ENCODE measurements at places on chromosomes 4 and X.
A peak's percentile ranks its signal among the peaks of the same experiment; 100 is the strongest.

GRCh38 chr4:15054541-15054940 is 52.3 kb downstream of the CPEB2 start:
- no peak for DNase-seq

GRCh38 chrX:32530802-32531403 is 680.4 kb downstream of the DMD start:
- no peak for DNase-seq

DNA sequence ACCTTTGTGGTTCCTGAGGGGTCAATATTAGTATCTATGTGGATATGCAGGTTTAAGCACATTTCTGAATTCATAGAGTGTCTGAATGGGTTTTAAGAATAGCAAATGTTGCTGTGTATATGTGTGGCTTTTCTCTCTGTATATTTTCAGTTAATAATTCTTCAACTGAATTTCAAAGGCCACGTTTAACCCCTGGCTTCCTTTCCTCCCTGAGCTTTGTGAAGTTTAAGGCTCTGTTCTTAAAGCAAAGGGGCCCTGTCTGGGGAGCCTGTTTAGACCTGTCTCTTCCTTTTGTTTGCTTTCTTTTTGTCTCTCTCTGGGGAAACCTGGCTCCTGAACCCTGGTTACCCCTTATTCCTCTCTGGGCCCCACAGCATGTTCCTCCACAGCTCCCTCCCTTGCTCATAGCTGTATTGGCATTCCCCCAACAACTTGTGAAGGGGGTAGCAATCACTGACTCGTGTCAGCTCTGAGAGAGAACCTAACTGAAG is 139.1 kb downstream of the COL4A6 start:
- DNase-seq = no peak

DNA sequence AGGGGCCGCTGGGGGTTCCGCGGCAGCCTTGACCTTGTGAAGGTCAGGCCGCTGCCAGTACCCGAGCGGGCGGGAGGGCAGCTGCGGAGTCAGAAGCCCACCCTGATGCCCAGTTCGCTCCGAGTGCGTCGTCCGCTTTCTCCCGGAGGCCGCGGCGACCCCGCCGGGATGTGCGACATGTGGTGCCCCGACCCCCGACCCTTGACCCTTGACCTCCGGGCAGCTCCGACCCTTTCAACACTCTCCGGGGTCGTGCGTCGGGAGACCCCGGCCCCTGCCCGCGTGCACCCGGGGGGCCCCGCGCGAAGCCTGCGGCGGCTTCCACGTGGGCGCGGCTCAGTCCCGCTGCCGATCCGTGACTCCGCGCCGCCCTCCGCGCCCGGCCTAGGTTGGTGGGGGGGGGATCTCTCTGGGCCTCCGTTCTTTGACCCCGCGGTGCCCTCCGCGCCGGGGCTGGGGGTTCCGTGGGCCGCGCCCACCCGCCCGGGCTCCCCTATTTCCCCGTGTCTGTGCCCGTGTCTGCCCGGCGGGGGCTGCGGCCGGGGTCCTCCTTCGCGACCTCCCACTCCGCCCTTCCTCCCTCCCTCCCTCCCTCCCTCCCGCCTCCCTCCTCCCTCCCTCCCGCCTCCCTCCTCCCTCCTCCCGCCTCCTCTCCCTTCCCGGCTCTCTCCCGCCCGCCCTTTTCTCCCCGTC is 609 bp upstream of the SLC25A6 start:
- no peak for DNase-seq

- DNase-seq = no peak
Measured at GRCh38 chr4:17092736-17093437, 194.4 kb upstream of the LDB2 start.

DNA sequence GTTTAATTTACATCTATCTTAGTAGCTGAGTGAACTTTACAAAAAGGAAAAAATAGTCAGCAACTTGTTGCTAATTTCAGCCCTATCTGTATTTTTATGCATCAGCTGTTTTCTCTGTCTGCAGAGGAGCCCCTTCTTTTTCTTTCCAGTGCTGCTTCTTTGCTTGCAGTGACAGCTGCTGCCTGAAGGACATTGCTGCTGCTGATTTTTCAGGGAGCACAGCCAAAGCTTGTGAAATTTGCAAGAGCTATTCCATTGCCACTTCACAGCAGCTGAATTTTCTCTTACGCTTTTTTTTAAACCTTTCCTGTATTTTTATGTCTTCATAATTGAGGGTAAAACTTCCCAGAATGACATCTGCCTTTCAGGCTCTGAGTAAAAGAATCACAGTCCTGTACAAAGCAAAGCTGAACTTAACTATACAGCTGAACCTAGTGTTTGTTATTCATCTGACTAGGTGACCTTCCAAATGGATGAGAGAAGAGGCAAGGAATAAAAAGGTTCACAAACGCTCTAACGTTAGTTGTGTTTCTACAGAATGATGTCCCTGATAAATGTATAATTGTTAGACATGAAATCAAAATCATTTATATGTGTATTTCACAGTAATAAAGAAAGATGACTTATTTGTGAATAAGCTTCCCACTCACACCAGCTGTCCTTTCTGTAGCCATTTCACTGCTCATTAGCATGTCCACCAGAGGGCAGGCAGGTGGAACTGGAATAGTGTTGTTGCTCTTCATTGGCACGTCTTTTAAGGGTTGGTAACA is 541.4 kb downstream of the ADGRL3 start:
- no peak for DNase-seq

DNA sequence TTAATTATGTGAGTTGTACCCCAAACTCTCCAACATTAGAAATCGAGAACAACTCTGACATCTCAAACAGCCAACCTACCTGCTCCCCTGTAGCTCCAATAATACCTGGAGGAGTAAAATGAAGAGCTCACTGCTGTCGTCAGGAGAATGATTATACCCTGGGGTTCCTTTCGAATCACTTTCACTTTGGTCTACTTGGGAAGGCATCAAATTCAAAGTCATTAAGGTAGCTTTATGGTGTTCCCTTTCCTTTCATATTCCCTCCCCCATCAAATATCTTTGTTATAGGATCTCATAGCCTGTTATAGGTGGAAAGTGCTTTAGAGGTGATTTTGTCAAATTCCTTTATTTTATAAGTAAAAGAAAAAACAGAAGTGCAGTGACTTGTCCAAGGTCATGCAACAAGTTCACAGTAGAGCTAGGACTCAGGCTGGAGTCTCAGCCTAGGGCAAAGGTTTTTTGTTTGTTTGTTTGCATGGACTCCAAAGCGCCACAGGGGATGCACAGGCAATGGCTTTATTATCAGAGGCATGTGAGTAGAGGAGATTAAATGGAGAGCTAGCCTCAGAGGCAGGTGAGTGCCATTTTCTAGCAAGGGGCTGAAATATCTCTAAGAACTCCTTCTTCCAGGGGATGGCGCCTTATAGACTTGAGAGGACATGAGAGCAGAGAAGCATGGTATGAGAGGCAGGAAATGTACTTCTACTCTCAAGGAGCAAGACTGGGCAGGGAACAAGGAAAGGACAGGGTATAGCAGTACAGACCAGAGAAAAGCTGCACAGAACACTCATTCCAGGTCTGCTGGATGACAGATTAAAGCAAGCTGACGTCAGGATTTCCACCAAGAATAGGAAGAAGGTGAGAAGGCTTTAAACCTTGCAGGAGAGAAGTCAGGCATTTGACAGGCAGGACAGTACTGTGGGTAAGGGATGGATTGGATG is 262.1 kb upstream of the GPC4 start:
- DNase-seq = no peak

DNA sequence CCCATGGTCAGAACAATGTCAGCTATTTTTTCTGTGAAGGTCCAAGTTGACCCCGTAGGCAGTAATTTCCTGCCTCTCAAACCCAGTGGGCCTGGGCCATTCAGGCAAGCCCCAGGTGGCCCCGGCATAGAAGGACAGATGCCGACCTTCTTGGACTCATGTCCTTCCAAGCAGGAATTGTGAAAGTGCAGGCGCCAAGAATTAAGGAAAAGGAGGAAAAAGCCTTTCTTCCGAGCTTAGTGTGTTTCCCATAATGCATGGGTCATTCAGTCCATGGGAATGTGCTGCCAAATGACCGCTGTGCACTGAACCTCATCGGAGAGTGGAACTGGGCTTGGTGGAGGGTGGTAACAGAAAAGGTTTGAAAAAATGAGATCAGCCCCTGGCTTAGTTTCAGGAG is 196.5 kb upstream of the HS3ST1 start:
- no peak for DNase-seq

DNA sequence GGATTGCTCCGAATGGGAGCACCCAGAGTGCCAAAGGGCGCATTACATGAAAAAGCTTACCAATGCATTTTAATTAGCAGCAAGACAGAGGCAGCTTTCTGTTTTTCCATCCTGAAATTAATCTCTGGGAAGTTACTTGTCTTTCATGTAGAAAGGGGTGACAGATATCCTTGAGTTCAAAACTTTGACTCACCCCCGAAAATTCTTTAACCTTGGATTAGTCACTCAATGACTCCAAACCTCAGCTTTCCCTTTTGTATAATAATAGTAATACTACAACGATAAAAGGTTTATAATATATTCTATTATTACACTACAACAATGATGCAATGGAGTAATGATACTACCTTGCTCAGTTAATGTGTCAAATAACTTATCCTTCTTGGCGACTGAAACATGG is 126.3 kb downstream of the ADAMTS3 start:
- DNase-seq = no peak

DNA sequence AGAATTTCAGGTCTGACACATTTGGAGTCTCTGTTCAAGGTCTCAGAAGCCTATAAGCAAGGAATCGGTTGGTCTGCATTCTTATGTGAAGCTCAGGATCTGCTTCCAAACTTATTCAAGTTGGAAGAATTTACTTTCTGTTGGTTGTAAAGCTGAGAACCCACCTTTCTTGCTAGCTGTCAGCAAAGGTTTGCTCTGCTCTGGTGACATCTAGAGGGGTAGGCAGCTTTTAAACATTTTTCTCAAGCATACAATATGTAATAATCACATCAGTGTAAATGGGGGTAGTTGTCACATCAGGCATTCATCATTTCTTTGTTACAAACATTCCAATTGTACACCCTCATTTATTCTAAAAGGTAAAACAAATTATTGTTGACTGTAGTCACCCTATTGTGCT is 935.2 kb downstream of the TRAM1L1 start:
- no peak for DNase-seq

GRCh38 chr4:71604785-71605184 is 179.1 kb downstream of the GC start:
- no peak for DNase-seq

DNA sequence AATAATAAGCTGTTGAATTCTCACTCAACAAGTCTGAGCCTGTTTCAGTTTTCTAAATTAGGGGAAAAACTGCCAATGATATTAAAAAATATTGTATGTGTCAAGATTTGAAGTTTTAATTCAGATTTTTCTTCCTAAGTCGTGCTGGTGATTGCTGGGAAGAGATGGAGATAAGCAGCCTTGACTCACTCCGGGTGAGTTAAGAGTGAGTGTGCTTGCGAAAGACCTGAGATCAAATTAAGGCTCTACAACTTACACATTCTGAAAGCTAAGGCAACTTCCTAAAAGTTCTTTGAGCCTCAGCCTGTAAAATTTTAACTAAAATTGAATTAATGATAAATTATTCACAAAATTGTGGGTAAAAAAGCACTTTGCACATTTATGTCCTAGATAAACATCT is 1441.2 kb downstream of the PCDH7 start:
- DNase-seq = no peak

DNA sequence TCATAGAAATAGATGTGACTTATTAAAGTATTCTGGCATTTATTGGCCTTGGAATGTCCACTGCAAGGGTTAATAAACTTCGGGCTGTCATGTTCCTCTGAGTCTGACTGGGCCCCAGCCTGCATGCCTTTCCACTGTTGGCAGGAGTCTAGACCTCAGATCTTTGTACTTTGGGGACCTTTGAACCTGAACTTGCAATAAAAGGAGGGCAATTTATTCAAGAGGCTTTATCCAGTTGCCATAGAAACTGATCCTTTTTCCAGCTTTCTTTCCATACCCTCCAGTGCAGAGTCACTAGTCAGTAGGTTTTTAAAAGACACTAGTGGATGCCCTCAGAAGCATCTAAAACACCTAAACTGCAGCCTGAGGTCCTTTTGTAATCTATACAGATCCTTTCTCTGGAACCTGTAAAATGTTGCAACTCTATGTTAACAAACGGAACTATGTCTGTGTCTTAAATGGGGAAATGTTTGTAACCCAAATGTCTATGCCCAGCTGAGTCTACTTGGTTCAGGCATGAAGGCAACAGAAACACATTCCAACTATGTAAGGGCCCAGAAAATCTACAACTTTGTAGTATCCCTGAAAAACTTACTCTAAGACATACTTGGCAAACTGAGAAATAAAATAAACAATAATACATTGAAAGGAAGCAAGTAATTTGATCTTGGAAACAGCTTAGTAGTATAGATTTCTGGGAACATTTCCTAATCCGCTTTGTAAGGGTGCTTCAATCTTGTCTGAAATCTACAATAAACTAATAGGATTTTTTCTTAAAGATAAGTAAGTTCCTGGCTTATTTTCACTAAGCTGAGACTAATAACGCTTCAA is 41.5 kb downstream of the SOWAHB start:
- no peak for DNase-seq

- DNase-seq = no peak
Measured at GRCh38 chrX:120357186-120357585, 4.7 kb upstream of the ATP1B4 start.

- no peak for DNase-seq
Measured at GRCh38 chr4:81449015-81449414, 22.7 kb downstream of the RASGEF1B start.

GRCh38 chrX:120463241-120463640 is 5.9 kb downstream of the LAMP2 start:
- DNase-seq = no peak

- DNase-seq = no peak
Measured at GRCh38 chr4:83929550-83929949, 393.6 kb downstream of the GPAT3 start.

DNA sequence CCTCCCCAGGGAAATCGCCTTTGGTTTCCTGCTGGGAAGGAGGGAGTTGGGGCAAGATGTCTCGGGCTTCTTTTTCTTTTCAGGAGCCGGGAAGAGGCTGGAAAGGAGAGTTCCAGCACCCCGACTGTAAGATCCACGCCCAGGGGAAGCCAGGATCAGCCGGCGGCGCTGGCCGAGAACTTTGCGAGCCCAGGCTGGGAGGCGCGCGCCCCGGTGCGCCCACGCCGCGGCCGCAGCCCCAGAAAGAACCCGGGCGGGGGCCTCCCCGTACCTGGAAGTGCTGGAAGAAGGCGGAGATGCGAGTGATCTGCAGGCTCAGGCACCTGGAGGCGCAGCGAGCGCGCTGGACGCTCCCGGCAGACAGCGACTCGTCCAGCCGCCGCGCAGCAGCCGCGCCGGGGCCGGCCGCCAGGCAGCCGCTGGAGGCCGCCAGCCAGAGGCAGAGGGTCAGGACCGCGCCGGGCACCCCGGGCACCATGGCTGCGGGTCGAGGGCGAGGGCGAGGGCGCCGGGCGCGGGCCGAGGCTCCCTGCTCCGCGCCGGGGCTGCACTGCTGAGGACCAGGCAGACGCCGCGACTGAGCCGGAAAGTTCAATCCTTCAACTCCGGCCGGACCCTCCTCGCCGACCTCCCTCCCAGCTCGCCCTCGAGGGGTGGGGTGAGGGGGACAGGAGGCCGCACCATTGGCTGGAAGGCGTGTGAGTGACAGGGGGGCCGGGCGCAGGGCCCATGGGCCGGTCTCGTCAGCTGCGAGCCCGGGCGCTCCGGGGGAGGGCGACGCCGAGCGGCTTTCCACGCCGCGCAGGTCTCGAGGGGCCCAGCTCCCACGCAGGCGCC is at the start of gene ANOS1:
TSS of gene ANOS1 (minus strand) at position 579 of the 837 bp plus-strand sequence. CDS start at position 478, 101 bp downstream.
- DNase-seq = peak; percentile 69
